ENCODE measurements at places on chromosomes 11 and 22. TPM values are rescaled to one million over a fixed set of nuclear protein-coding genes. Genes with fewer than 3 reads are reported as not detected.

MS4A2 gene
- total RNA-seq, result not detected

OR8G5 gene
- not detected for total RNA-seq

VSIG10L2 gene
- total RNA-seq, result not detected

LIF gene
- 25.4 TPM for total RNA-seq

UPB1 gene
- not detected for total RNA-seq

DAGLA gene
- 1.2 TPM for total RNA-seq

ASCL2 gene
- not detected for total RNA-seq

UBQLNL gene
- not detected for total RNA-seq

KRTAP5-7 gene
- not detected for total RNA-seq

ADM gene
- total RNA-seq, result 40.3 TPM

CRYBB3 gene
- not detected for total RNA-seq

KCNE3 gene
- total RNA-seq, result not detected

RIC3 gene
- total RNA-seq, result 1.1 TPM

WBP2NL gene
- total RNA-seq, result not detected

MS4A13 gene
- total RNA-seq, result 2.3 TPM

APOL5 gene
- not detected for total RNA-seq

TPH1 gene
- not detected for total RNA-seq

TUBA8 gene
- total RNA-seq, result 1.3 TPM

RFPL1 gene
- not detected for total RNA-seq

INS gene
- total RNA-seq, result not detected

CDC42EP2 gene
- total RNA-seq, result 5.3 TPM

C22orf23 gene
- not detected for total RNA-seq

TP53I11 gene
- 23.7 TPM for total RNA-seq

SLC25A18 gene
- not detected for total RNA-seq

DGKZ gene
- 88.1 TPM for total RNA-seq

MS4A14 gene
- not detected for total RNA-seq

RASSF10 gene
- total RNA-seq, result not detected

RIMBP3B gene
- total RNA-seq, result 0.65 TPM

RAB38 gene
- not detected for total RNA-seq

KRTAP5-8 gene
- not detected for total RNA-seq

ZC3H12C gene
- 5.2 TPM for total RNA-seq

AGBL2 gene
- total RNA-seq, result 2.8 TPM

CHORDC1 gene
- total RNA-seq, result 68.8 TPM

PAAF1 gene
- total RNA-seq, result 12.7 TPM

MB gene
- total RNA-seq, result 3.9 TPM

RTN4RL2 gene
- 1.6 TPM for total RNA-seq

PDE2A gene
- total RNA-seq, result 8.8 TPM

SERPING1 gene
- total RNA-seq, result 0.74 TPM

HEPN1 gene
- total RNA-seq, result not detected

OR52I2 gene
- not detected for total RNA-seq

IGSF9B gene
- 0.57 TPM for total RNA-seq

CCDC81 gene
- total RNA-seq, result 0.41 TPM

SLC5A1 gene
- total RNA-seq, result not detected

GRM5 gene
- total RNA-seq, result not detected

LINC01488 gene
- not detected for total RNA-seq

LSP1 gene
- 71.7 TPM for total RNA-seq

MMP7 gene
- not detected for total RNA-seq

ZMAT5 gene
- total RNA-seq, result 12.0 TPM

MMP12 gene
- total RNA-seq, result 0.10 TPM

Measured in A172 (cell line).